ENCODE measurements at places on chromosomes 5 and 9. TPM values are rescaled to one million over a fixed set of nuclear protein-coding genes. Genes with fewer than 3 reads are reported as not detected.

CDX1 gene
- 0.50 TPM for total RNA-seq

SLC27A4 gene
- 26.9 TPM for total RNA-seq

ZFP2 gene
- total RNA-seq, result 1.1 TPM

OR13C4 gene
- total RNA-seq, result not detected

CRB2 gene
- total RNA-seq, result 2.4 TPM

IL13 gene
- total RNA-seq, result not detected

LTC4S gene
- 1.2 TPM for total RNA-seq

- no peaks in the 10 kb centered on the region for H3K27me3 ChIP-seq
- no peak overlapping the region for H3K27ac ChIP-seq
- no peaks in the 10 kb centered on the region for H3K4me1 ChIP-seq
- no peak overlapping the region for H3K4me3 ChIP-seq
Observed at GRCh38 chr5:91787718-91788117, 404.6 kb upstream of the ARRDC3 start.

DNA sequence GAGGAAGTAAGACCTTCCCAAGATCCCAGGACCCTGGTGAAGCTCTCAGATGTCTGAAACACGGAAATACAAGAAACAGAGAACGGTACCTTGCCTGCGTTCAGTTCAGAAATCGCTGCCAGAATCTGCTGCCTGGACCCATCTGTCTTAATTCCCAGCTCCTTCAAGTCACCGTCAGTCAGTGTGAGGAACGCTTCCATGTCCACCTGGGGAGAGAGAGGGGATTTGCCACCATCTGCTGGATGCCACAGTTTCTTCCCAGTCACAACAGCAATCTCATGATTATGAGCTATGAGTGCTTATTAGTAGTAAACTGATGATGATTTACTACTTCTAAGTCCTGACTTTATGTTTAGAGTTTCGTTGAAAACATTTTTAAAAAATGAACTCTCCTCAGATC lies 36.7 kb upstream of the GABBR2 start:
- no peak for DNase-seq
- no peak overlapping the region for H3K4me3 ChIP-seq
- H3K27ac ChIP-seq, result no peak overlapping the region

- no peak overlapping the region for H3K4me3 ChIP-seq
- H3K4me1 ChIP-seq, result no peaks in the 10 kb centered on the region
- no peaks in the 10 kb centered on the region for H3K36me3 ChIP-seq
- no peak overlapping the region for H3K27ac ChIP-seq
- no peaks in the 10 kb centered on the region for H3K27me3 ChIP-seq
Observed at GRCh38 chr5:115888027-115888426, 46.3 kb downstream of the AP3S1 start.

- no peaks in the 10 kb centered on the region for H3K36me3 ChIP-seq
- no peak overlapping the region for H3K27ac ChIP-seq
- no peaks in the 10 kb centered on the region for H3K27me3 ChIP-seq
- DNase-seq, result no peak
- H3K4me3 ChIP-seq, result no peak overlapping the region
- peaks cover 5% of the 10 kb centered on the region for H3K4me1 ChIP-seq
Observed at GRCh38 chr9:37218800-37219425, 98.5 kb downstream of the ZCCHC7 start.

- H3K27me3 ChIP-seq, result no peaks in the 10 kb centered on the region
- no peak overlapping the region for H3K27ac ChIP-seq
- no peaks in the 10 kb centered on the region for H3K4me1 ChIP-seq
- H3K36me3 ChIP-seq, result peaks cover 5% of the 10 kb centered on the region
Observed at GRCh38 chr9:131217331-131218031, 58.8 kb downstream of the FAM78A start.

GRCh38 chr9:126480813-126481212 lies 132.9 kb upstream of the LMX1B start:
- no peak overlapping the region for H3K27ac ChIP-seq
- H3K27me3 ChIP-seq, result no peaks in the 10 kb centered on the region
- peaks cover 2% of the 10 kb centered on the region for H3K36me3 ChIP-seq
- H3K4me3 ChIP-seq, result no peak overlapping the region
- no peak for DNase-seq
- peaks cover 16% of the 10 kb centered on the region for H3K4me1 ChIP-seq

GRCh38 chr5:107636555-107636954 lies 34.2 kb downstream of the EFNA5 start:
- H3K4me3 ChIP-seq, result no peak overlapping the region
- peaks cover 6% of the 10 kb centered on the region for H3K4me1 ChIP-seq
- H3K27me3 ChIP-seq, result no peaks in the 10 kb centered on the region
